ENCODE measurements at places on chromosomes 3 and 15. TPM values are rescaled to one million over a fixed set of nuclear protein-coding genes. Genes with fewer than 3 reads are reported as not detected.
A peak's percentile ranks its signal among the peaks of the same experiment; 100 is the strongest.

DNA sequence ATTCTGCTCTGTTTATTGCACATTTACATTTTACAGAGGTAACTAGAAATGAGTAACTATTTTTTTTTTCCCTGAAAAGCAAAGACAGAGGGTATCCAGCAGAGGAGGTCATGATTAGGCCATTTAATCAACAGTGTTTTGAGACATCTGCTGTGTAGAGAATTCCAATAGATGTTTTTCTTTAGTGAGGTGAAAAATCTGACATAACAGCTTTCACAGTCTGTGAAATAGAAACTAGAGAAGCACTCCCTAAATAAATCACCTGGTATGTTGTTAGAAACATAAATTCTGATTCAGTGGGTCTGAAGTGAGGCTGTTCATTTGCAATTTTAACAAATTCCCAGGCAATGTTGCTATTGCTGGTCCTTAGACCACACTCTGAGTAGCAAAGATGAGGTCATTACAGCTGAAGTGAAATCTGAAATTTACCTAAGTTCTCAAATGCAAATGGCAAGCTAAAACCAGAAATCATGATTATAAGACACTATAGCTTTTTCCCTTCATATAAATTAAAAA is 329.2 kb upstream of the LRRC3B start:
- no peaks in the 10 kb centered on the region for H3K4me1 ChIP-seq
- H3K27me3 ChIP-seq: no peaks in the 10 kb centered on the region
- no peaks in the 10 kb centered on the region for H3K36me3 ChIP-seq
- H3K27ac ChIP-seq: no peak overlapping the region
- H3K4me3 ChIP-seq: no peak overlapping the region
- no peak for DNase-seq

DNA sequence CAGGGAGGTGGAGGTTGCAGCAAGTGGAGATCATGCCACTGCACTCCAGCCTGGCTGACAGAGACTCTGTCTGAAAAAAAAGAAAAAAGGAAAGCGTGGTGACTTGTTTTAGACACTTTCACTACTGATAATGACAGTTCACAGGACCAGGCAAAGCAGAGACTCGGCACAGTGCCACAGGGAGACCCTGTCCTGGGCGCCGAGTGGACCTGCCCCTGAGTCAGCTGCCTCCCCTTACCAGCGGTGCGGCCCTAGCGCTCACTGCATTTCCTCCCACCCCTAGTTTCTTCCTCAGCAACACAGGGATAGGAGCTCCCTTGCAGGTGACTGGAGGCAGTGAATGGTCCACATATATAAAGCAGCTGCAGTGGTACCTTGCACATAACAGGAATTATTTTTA is 38.7 kb upstream of the NSMCE3 start:
- H3K4me3 ChIP-seq: no peak overlapping the region
- no peaks in the 10 kb centered on the region for H3K36me3 ChIP-seq
- DNase-seq: no peak

A4GNT gene
- total RNA-seq: not detected

GRCh38 chr15:90020021-90020735 is 19.1 kb downstream of the ZNF710 start:
- no peak overlapping the region for H3K4me3 ChIP-seq
- H3K4me1 ChIP-seq: peaks cover 37% of the 10 kb centered on the region
- no peak for DNase-seq
- H3K27ac ChIP-seq: no peak overlapping the region

- no peak overlapping the region for H3K27ac ChIP-seq
- no peak overlapping the region for H3K4me3 ChIP-seq
- H3K4me1 ChIP-seq: no peaks in the 10 kb centered on the region
- no peak for DNase-seq
Measured at GRCh38 chr3:14562121-14562890, 22.2 kb upstream of the GRIP2 start.

GRCh38 chr3:113157408-113158030 is 53.8 kb upstream of the BOC start:
- H3K4me3 ChIP-seq: no peak overlapping the region
- H3K36me3 ChIP-seq: no peaks in the 10 kb centered on the region
- H3K4me1 ChIP-seq: no peaks in the 10 kb centered on the region
- H3K27ac ChIP-seq: no peak overlapping the region
- no peak for DNase-seq

DNA sequence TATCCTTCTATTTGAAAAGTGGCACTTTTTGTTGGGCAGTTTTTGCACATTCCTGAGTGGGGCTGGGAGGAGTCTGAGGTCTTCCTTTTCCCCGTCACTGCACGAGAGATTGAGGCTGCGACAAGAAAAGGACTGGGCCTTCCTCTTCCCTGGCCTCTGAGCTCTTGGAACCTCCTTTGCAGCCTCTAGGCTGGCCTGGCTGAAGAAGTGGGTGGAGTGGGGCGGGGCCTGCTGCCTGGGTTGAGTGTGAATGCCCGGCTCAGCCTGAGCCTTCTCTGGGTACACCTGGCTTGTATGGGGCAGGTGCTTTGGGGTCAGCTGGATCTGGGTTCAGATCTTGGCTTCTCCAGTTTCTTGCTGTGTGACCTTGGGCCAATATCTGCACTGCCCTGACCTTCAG is 43.1 kb downstream of the PLXNA1 start:
- no peaks in the 10 kb centered on the region for H3K27me3 ChIP-seq
- H3K4me3 ChIP-seq: no peak overlapping the region
- no peaks in the 10 kb centered on the region for H3K4me1 ChIP-seq
- DNase-seq: no peak
- no peaks in the 10 kb centered on the region for H3K36me3 ChIP-seq
- H3K27ac ChIP-seq: no peak overlapping the region

GRCh38 chr3:126649556-126650092 is 5.3 kb downstream of the TXNRD3 start:
- no peak for DNase-seq
- no peaks in the 10 kb centered on the region for H3K36me3 ChIP-seq
- no peaks in the 10 kb centered on the region for H3K4me1 ChIP-seq
- H3K4me3 ChIP-seq: no peak overlapping the region
- no peak overlapping the region for H3K27ac ChIP-seq

CX3CR1 gene
- total RNA-seq: 0.33 TPM

GASK1A gene
- total RNA-seq: not detected

- no peak overlapping the region for H3K4me3 ChIP-seq
- H3K4me1 ChIP-seq: no peaks in the 10 kb centered on the region
- DNase-seq: no peak
Measured at GRCh38 chr3:98826126-98826525, 63.0 kb downstream of the ST3GAL6 start.

DNA sequence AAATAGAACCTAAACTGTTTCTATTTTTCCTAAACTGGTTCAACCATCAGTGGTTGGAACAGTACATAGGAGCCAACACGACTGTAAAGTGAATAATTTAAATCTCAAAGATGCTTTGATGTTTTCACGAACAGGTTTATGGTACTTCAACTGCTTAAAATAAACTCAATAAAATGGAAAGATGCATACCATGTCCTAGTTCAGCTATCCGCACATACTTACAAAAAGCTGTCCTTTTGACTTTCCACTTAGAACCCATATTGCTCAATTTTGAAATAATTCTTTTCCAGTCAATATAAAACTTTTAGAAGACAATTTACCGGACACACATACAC is 902 bp downstream of the CMTM6 start:
- H3K27ac ChIP-seq: peak overlapping the region; percentile 98
- peak; percentile 4 for DNase-seq
- peaks cover 48% of the 10 kb centered on the region for H3K4me1 ChIP-seq
- H3K4me3 ChIP-seq: peak overlapping the region; percentile 89

LRRC34 gene
- total RNA-seq: 0.47 TPM

Data from CD4-positive, alpha-beta memory T cell (primary cell).